ENCODE measurements at places on chromosomes 1 and 21.

DNA sequence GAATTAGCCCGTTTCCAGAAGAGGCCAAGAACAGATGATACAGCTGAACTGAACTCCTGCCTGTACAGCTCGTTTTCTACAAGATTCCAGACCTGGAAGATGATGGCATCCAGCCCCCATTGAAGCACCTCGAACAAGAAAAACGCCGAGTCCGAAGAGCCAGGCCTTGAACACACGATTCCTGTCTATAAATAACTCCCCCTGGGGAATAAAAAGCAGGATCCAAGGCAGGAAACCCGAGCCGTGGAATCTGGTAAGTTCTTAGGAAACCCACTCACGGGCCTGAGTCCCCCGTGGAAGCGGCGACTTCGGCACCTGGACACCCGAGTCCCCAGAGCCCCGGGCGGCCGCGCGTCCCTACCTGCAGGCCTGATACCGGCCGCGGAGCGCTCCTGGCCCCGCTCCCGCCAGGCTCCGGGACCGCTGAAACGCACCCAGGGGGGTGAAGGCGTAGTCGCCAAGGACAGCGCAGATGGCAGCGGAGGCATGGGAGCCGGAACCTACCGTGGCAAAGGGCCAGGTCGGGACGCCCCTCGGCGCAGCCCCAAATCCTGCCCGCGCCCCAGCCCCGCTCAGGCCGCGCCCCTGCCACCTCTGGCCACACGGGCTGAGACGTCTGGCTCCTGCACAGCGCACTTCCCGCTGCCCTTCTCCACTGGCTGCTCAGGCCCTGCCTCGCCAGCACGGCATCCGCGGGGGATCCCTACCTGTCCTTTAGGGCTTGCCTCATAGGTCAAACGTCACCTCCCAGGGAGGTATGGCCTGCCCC is 14.0 kb upstream of the HLCS start:
- peak; percentile 24 for DNase-seq

DNA sequence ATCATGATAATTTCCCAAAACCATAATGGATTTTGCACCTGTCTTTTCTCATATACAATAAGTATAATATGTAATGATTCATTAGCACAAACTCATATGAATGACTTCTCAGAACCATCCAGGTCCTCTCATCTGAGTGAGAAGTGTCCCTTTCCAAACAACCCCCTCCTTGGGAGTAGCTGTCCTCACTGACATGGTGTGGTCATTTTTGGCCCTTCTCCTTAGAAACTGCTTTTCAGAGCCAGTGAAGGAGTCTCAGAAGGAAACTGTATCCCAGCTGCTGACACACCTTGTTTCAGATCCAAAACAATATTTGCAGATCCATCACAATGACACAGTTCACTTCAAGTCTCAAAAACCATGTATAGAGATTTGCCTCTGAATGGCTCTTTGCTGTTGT is 95.5 kb downstream of the MIS18A start:
- DNase-seq, result no peak

- DNase-seq, result no peak
Observed at GRCh38 chr21:36073181-36073580, 3.4 kb downstream of the CBR1 start.

DNA sequence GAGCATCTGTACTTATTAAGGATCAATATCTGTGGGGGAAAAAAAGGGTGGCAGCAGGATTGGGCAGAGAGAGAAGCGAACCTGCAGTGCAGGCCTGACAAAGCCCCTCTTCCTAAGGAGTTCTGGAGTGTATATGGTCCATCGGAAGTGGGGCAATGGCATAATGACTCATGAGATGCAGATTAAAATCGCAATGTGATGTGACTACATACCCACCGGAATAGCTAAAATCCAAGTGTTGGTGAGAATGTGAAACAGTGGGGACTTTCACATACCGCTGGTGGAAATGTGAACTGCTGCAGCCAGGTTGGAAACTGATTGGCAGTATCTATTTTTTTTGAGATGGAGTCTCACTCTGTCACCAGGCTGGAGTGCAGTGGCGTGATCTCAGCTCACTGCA is 8.2 kb upstream of the CREG1 start:
- DNase-seq, result no peak

- no peak for DNase-seq
Observed at GRCh38 chr1:154429118-154429517, 24.0 kb downstream of the IL6R start.

DNA sequence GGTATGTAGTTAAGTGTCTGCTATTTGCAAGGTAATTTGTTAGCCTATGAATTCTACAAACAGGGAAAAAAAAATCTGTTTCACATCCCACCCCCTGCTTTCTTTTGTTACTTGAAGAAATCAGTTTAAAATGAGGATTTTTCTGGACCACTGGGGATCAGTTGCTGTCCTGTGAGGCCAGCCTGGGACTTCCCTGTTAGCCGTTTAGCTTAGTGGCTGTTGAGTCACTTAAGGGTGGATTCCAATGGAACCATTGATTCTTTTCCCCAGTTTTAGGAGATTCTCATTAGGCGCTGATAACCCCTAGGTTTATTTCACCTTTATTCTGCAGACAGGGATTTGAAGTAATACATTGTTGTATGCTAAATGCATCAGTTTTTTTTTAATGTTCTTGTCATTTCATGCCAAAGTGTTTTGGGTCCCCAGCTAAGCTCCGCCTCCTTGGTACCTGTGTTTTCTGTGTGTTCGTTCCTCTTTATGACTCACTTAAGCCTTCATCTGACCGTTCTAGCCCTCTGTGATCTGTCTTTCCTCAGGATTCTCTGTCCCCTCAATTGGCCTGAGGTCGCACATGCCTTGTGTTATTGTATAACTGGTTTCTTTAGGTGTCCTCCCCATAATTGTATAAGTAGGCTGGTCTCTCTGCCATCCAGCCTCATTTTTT is 59.3 kb downstream of the NOS1AP start:
- DNase-seq, result no peak

DNA sequence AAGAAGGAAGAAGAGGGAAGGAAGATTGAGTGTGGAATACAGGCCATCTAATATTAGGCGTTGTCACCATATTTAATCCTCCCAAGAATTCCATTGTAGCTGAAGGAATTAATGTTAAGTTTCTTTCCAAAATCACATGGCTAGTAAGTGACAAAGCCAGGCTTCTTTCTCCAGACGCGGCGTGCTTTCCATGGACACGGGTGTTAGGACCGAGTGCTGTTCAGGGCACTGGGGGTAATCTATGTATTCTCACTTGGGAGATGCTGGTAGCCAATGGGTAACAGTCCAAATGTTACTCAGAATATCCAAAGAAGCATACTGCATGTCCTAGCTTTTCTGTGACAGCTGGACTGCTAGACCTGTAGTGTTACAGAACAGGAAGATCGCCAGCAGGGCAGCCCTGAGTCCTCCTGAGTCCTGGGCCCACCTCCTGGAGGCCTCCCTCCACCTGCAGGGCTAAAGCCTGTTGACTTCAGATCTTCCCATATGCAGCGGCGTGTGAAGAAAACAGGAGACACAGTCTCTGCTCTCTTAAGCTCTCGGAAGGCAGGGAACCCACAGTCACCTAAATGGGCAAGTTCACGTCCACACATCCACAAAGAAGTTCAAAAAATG is 5.3 kb downstream of the IGSF9 start:
- DNase-seq, result no peak

GRCh38 chr1:175840787-175841186 is 97.4 kb upstream of the TNR start:
- no peak for DNase-seq

DNA sequence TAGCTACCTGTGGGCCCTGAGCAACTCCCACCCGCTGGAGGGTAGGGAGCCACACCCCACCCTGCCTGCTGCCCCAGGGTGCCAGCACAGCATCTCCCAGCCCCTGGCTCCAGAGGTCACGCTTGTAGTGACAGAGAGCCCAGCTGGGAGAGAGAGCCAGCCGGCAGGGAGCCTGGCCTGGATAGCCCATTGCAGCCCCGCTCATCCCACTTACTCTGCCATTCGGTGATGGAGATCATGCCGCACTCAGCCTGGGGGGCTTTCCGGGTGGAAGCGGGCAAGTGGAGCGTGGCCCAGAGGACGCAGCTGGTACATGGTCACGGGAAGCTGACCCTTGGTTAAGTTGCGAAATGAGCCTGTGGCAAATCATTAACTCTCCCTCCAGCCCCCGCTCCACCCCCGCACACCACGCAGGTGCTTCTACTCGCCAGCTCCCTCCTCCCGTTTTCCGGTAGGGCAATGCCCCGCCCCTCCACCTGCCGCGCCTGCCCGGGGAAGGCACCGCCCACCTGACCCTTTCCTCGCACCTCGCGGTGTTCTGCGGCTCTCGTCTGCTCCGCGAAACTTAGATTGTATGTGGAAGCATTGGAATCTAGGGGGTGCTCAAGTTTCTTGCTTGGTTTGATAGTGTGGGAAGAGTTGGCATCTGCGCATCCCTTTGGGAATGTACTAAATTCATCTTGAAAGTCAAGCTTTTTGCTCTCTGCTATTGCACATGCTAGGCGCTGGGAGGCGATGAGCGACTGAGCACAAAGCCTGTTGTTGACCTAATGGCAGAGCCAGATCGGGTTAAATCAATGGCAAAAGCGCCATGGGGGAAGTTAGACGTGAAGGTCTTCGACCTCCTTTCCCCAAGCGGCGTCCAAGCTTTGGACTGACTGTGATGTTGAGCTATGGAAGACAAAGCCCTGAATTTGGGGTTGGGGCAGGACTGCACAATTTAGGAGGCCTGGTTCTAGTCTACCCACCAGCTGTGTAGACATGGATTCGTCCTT is at the start of gene GOLT1A:
Gene GOLT1A (minus strand): TSS at position 321 of the 995 bp plus-strand sequence. CDS start 82 bp downstream, at position 239.
- peak; percentile 55 for DNase-seq

GRCh38 chr1:117605164-117605773 is 579 bp upstream of the TENT5C start:
- no peak for DNase-seq

- peak; percentile 46 for DNase-seq
Observed at GRCh38 chr1:167482184-167482583, 36.1 kb downstream of the CD247 start.

GRCh38 chr1:92538413-92539061 is 51.8 kb upstream of the GFI1 start:
- DNase-seq, result peak; percentile 45

GRCh38 chr1:61138921-61139774 is 56.8 kb downstream of the NFIA start:
- DNase-seq, result no peak

GRCh38 chr1:64348270-64348960 is 121.5 kb upstream of the CACHD1 start:
- DNase-seq, result no peak

GRCh38 chr1:171990371-171990770 is 149.1 kb downstream of the DNM3 start:
- DNase-seq, result no peak

- DNase-seq, result no peak
Observed at GRCh38 chr21:29340228-29340627, 41.5 kb downstream of the BACH1 start.

GRCh38 chr1:18481190-18481920 is 625 bp downstream of the KLHDC7A start:
- no peak for DNase-seq

- DNase-seq, result no peak
Observed at GRCh38 chr1:78377356-78377928, 113.3 kb upstream of the PTGFR start.

- DNase-seq, result no peak
Observed at GRCh38 chr1:225554216-225554812, 98.6 kb downstream of the ENAH start.

DNA sequence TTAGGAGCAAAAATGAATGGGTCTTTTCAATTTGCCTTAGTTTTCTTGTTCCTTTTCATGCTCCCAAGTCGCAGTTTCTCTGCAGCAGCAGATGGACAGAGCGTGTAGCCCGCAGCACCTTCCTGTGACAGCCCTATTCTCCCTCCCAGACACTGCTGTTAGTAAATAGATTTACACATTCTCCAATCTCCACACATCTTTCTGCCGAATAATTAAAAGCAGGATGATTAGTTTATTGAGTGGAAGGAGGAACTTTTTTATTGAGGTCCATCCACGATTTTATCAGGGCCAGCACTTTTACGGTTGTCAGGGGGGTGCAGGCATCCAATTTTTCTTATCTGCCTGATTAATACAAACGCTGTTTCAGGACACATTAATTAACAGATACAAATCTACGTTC is 98.2 kb upstream of the USH2A start:
- no peak for DNase-seq

GRCh38 chr1:233514946-233515391 is 98.9 kb upstream of the KCNK1 start:
- DNase-seq, result no peak

DNA sequence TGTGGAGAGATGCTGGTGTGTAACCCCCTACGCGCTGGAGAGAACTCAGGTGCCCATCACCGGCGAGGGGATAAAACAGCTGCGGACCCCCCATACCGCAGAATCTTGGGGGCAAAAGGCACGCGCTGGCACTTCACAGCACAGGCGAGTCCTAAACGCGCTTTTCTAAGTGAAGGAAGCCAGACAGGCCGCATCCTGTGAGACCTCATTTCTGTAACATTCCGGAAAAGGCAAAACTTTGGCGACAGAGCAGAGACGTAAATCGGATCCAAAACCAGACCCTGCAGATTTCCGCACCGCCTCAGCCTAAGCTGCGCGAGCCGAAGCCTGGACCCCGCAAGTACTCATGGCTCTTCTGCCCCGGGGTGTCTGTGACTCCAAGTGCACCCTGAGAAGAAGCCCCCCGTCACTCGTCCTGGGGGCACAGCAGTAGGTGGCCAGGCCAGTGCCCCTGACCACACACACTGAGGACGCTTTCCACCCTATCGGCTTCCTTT is 60.9 kb downstream of the SLX9 start:
- no peak for DNase-seq

DNA sequence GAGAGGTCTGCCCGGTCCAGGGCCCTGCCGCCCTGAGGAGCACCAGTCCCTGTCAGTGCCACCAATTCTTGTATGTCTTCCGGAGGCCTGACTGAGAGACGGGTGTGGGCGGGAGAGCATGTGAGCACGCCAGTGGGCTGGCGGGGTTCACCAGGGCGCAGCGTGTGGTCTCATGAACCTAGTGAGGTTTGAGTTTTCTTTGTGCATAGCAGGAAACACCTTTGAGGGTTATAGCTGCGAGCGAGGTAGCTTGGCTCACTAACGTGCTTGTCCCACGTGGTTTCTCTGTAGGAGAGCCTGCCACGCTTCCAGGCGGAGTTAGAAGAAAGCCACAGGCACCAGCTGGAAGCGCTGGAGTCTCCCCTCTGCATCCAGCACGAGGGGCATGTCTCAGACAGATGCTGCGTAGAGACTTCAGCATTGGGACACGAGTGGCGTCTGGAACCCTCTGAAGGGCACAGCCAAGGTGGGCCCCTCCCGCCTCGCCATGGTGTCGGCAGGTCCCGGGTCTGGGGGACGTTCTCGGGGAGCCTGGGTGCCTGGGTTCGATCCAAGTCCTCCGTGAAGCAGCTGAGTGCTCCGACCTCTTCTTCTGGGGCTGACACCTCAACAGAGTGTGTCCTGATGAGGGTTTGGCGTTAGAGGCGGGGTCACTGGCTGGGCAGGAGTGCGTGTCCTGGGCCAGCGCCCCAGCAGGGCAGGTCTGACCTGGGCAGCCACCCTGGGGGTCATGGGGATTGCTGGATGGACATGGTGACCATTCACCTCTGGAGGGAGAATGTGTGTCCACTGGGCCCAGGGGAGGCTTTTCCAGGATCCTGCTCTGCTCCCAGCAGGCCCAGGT is 31.4 kb downstream of the PCNT start:
- DNase-seq, result peak; percentile 11

- no peak for DNase-seq
Observed at GRCh38 chr1:89165811-89166210, 10.0 kb downstream of the GBP7 start.

Measured in stimulated activated naive CD8-positive, alpha-beta T cell treated with anti-CD3 and anti-CD28 coated beads, Interleukin-15, Interleukin-2, amounts not matched to agents 100 U/mL and 50 U/mL, for 24 hours (primary cell).